ENCODE measurements at places on chromosomes 5 and 9. TPM values are rescaled to one million over a fixed set of nuclear protein-coding genes. Genes with fewer than 3 reads are reported as not detected.
A peak's percentile ranks its signal among the peaks of the same experiment; 100 is the strongest.

FAM163B gene
- polyA plus RNA-seq = not detected

ATG10 gene
- 5.1 TPM for polyA plus RNA-seq

DNA sequence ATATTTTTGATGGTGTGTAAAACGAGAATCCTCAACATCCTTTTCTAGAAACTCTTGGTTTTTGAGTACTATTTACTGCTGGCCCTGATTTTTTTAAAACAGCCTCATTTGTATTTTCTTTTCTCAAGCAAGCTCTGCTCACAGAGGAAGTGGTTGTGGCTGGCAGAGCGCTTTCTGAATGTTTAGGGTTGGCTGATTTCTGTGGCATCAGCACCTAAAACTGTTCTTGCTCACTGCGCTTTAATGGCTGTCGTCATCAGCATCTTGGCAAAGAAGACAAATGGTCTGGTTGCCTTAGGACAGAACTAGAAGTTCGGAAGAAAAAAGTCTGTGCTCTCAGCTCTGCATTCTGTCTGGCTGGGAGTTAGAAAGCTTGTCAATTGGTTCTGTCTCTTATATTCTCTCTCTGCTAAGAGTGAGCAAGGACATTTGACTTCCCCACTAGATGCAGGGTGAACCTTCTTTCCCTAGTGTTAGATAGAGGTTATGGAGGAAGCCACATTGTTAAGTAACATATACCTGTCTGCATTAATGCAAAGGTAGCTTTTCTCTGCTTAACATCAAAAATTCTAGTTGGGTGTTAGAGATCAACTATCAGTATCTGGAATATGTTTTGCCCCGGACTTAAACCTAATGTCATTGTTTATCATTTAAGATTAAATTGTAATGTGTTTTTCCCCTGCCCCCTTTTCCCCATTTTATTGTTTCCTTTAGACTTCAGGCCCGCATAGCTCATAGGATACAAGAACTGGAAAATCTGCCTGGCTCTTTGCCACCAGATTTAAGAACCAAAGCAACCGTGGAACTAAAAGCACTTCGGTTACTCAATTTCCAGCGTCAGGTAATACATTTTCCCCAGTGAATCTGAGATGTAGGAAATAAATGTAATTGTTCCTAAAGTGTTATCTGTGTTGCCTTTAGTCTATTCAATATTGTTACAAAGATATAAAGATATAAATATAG, 39.0 kb downstream of the SMARCA2 start:
- DNase-seq = peak; percentile 83

GRCh38 chr5:135859641-135860040, 25.2 kb downstream of the SLC25A48 start:
- DNase-seq = no peak

DNA sequence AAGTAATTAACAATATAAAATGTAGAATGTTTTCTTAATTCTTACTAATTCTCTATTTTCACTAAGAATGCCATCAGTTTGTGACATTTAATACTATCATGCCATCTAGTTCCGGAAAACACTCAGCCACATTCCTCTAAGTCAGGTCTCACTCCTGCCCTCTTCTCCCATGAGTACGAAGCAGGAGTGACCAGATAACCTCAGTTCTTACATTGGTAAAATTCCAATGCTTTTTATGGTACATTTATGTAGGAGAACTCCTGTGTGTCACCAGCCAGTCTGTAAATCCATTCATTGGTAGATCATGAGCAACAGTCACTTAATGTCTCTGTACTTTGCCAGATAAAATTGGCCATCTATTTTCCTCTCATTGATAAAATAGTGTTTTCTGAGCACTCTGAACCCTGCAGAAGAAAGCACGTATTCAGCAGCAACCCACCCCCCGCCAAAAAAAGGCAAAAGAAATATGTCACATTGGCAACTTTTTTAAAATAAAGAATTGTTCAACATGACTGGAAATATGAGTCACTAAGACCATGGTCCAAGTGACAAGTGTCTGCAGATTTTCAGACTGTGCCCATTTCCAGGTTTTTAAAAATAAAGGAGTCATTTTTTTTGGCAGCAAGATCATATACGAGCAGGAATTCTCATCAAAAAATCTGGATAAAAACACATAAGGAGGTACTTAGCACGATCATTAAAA, 11.8 kb downstream of the GLIS3 start:
- no peak for DNase-seq

INSL6 gene
- polyA plus RNA-seq = not detected

GRCh38 chr5:108339220-108339619, 42.7 kb downstream of the FBXL17 start:
- DNase-seq = no peak

NFIB gene
- 0.69 TPM for polyA plus RNA-seq

- no peak for DNase-seq
Measured at GRCh38 chr9:7542126-7542525, 257.5 kb downstream of the DMAC1 start.

GRCh38 chr5:165015126-165015525, 1509.7 kb downstream of the MAT2B start:
- no peak for DNase-seq

DNA sequence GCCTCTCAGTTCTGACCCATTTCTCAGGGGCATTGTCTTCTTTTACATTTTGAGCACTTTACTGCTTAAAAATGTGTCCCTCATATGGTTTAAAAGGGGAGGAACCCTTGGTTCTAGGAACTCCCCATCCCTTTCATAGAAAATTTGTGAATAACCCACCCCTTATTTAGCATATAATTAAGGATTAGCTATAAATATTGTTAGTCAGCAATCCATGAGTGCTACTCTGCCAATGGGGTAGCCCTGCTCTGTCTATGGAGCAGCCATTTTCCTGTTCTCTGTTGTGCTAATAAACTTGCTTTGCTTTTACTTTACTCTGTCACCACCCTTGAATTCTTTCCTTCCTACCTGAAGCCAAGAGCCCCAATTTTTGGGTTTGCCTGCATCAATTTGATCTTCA, 12.3 kb upstream of the NNT start:
- no peak for DNase-seq

RNF183 gene
- not detected for polyA plus RNA-seq

- DNase-seq = no peak
Measured at GRCh38 chr9:90307891-90308290, 334.7 kb downstream of the DIRAS2 start.

GRCh38 chr5:74063821-74064220, 437.8 kb downstream of the ARHGEF28 start:
- no peak for DNase-seq

GRCh38 chr9:115289757-115290208, 171.8 kb upstream of the TNC start:
- DNase-seq = no peak

PIP5K1B gene
- polyA plus RNA-seq = 10.2 TPM

PRDM9 gene
- polyA plus RNA-seq = not detected

GRCh38 chr9:2623288-2624050, 1.9 kb downstream of the VLDLR start:
- DNase-seq = no peak

DNA sequence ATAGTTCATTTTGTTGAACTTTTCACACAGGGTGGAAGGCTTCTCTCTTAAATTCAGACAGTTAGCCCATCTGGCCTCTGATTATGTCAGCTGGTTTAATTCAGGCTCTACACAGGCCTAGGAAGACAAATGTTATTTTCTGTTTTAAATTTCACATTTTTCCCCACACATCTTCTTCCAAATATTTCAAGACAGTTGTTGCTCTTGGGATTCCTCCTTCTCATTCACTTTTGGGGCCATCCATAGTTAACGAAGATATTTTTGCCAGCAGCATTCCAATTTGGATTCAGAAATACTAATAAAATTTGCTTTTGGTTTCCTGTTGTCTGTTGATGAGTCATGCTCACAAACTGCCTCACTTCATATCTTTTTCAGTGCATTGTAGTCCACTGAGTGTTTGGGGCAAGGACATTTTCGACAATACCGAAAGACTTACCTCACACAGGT, 475.4 kb downstream of the DMAC1 start:
- no peak for DNase-seq

GRCh38 chr5:143433670-143434069, 30.2 kb upstream of the NR3C1 start:
- DNase-seq = no peak

RMRP gene
- 41.0 TPM for polyA plus RNA-seq

DNA sequence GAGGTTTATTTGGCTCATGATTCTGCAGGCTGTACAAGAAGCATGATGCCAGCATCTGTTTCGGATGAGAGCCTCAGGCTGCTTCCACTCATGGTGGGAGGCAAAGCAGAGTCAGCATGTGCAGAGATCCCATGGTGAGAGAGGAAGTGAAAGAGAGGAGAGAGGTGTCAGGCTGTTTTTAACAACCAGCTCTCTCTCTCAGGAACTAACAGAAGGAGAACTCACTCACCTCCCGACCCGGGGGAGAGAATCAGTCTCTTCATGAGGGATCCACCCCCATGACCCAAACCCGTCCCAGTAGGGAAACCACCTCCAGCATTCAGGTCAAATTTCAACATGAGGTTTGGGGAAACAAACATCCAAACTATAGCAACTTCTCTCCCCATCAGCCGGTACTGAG, 187.7 kb downstream of the ENC1 start:
- no peak for DNase-seq

GRCh38 chr9:35792024-35792813, 828 bp downstream of the NPR2 start:
- DNase-seq = no peak

NPM1 gene
- polyA plus RNA-seq = 532 TPM

GRCh38 chr9:5684101-5684500, 55.2 kb downstream of the RIC1 start:
- DNase-seq = no peak

FOXD4 gene
- not detected for polyA plus RNA-seq

GRCh38 chr5:21806943-21807342, 1046.2 kb downstream of the CDH12 start:
- DNase-seq = no peak

DNA sequence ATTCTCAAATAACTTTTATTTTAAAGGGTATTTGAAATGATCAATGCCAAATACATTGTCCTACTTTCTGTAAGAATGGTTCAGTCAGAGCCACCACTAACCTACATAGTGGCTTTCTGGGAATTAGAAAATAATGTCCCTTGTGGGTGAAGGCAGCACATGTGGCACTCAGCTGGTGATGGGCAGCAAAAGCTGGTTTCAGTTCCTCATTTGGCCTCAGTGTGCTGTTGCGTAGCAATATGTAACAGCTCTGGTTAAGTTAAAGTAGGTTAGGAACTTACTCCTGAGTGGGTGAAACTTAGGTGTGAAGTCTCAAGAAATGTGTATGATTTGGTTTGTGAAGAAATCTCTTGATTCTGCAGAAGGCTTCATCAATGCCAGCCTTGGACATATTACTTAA, 99.6 kb upstream of the SPEF2 start:
- no peak for DNase-seq

- no peak for DNase-seq
Measured at GRCh38 chr5:24850926-24851486, 206.2 kb upstream of the CDH10 start.

GRCh38 chr5:135821061-135821801, 13.2 kb upstream of the SLC25A48 start:
- no peak for DNase-seq

- DNase-seq = no peak
Measured at GRCh38 chr5:17455942-17456341, 42.1 kb upstream of the TAF11L2 start.

GRCh38 chr5:34003941-34004340, 3.9 kb downstream of the AMACR start:
- no peak for DNase-seq

- no peak for DNase-seq
Measured at GRCh38 chr9:1709347-1709746, 305.8 kb upstream of the SMARCA2 start.

DNA sequence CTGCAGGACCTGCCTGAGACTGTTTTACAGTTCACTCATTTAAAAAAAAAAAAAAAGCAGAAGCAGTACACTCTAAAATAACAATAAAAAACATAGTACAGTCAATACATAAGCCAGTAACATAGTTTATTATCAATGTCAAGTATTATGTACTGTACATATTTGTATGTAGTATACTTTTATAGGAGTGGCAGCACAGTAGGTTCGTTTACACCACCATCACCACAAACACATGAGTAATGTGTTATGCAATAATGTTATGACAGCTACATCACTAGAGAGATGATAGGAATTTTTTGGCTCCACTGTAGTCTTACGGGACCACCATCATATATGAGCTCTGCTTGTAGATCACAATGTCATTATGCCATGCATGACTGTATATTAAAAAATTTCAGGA, 462.8 kb downstream of the ISL1 start:
- DNase-seq = no peak

DNA sequence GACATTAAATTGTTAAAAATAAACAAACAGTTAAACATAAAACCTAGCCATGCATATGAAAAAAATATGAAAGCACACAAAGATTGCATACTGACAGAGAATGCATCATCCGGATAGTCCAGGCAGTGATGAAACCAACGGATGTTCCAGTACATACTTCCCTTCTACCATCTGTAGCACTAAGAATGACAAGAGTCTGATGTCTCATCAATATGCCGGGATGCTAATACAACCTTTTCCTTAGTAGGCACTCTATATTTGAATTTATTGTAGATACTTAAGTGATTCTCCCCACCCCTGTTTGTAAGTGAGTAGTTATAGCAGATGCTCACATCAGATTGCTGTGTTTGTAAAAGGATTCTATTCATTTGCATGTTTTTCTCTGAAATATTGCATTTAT, 571.2 kb upstream of the WWC1 start:
- DNase-seq = no peak

DNA sequence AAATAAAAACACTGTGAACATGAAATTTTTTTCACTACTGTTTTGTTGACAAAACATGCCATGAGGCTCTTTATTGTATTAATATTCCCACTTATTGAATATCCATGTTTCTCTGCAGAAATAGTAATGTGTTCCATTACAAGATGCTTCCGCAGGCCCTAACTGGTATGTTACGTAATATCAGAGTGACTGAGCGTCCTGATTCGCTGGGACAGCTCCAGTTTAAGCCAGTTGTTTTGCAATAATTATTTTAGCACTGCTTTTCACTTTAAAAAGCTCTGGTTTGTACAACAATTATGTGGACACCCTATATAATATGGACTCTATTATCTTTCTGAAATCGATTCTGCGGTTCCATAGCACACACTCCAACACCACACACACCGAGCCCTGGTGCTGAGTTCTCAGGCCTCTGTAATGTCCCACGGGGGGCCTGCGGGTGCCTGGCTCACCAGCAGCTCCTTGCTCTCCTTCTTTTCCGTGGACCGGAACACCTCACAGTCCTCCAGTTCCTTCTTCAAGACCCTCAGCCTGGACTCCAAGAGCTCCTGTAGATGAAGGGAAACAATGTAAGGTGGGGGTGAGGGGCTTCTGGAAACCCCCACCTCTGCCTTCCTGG, 1.8 kb downstream of the TRIM7 start:
- DNase-seq = no peak

CRB2 gene
- polyA plus RNA-seq = not detected
